ENCODE measurements at places on chromosomes 6 and 20.

GRCh38 chr6:65350530-65350929 is 356.5 kb downstream of the EYS start:
- DNase-seq = no peak

DNA sequence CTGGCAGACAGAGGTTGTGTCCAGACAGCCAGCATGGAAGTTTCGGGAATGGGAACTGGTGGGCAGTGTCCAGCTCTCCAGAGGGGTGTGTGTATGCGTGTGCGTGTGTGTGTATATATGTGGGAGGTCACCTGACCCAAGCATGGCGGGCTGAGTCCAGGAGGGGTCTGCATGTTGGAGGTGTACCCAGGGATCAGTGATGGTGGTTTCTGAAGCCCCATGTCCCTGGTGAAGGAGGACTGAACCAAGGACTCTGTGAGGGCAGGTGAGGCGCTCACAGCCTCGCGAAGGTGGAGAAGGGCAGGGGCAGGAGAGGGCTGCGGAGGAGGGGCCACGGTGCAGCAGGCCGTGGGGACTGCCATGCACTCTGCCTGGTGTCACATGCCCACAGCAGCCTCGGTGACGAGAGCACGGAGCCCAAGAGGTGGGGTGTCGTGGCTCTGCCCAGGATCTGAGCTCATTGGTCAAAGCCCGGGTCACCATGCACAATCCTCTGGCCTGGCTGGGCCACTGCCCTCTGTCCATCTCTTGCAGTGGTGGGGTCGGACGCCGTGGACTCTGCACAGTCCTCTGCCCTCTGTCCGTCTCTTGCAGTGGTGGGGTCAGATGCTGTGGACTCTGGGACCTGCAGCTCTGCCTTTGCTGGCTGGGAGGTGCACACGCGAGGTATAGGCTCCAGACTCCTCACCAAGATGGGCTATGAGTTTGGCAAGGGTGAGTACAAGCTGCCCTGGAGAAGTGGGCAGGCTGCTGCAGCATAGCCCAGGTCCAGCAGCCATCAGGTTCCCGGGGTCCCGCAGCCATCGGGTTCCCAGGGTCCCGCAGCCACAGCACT is 2.1 kb upstream of the LIME1 start:
- DNase-seq = no peak

- no peak for DNase-seq
Observed at GRCh38 chr6:145656128-145656527, 79.2 kb downstream of the EPM2A start.

GRCh38 chr6:14642842-14643241 is 525.3 kb downstream of the CD83 start:
- no peak for DNase-seq

DNA sequence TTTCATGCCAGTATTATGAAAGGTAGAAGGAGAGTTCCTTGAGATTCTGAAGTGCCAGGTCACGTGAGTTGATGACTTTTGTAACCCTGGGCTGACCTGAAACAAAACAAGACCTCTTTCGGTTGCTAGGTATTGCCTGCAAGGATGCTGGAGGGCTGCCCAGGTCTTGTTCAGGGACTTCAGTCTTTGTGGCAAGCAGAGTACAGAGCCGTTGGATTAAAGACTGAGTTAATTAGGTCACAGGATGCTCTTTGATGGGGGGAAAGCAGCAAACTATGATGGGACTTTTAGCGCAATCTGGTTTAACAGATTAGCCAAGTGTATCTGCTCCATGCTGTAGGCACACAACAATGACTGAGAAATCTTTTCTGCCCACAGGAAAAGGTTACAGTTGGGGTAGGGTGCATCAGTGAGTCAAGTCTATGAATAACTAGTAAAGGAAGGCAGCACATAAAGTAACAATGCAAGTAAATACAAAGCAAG is 12.8 kb upstream of the ELOVL5 start:
- no peak for DNase-seq

DNA sequence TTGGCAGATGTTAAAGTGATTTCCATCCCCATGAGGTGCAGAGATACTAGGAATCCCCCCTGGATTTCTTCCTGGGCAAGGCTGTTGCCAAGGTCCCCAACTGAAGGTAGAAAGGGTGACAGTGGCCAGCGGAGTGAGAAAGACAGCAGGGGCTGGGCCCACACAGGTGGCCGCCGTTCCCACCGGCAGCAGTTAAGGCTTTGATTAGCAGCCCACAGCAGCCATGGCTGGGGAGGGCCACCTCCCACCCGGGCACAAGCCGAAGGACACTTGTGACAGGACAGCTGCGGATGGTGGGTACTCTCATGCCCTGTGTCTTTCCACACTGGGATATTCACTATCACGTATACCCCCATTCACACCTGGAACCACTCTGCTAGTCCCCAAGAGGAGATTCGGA is 63.9 kb upstream of the CDYL start:
- DNase-seq = no peak

DNA sequence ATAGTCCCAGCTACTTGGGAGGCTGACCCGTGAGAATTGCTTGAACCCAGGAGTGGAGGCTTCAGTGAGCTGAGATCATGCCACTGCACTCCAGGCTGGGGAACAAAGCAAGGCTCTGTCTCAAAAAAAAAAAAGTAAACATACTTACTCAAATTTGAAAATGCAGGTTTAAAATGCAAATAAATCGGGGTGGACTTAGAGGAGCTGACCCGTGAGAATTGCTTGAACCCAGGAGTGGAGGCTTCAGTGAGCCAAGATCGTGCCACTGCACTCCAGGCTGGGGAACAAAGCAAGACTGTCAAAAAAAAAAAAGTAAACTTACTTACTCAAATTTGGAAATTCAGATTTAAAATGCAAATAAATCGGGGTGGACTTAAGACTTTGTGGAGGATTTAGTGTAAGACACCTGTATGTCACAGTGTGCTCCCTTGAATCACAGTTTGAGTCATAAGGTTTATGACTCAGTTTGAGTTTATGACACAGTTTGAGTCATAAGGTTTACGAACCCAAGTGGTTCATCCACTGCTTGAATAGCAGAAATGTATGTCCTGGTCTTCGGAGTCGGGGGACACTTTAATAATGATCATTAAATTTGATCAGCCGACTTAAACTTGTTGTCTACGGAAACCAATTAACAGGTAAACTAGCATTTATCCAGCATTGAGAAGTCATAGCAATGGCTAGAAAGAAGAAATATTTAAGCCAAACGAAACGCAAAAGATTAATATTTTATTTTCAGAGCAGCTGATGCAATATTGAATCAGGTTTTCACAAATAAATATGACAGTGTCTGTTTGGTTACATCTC is 6.8 kb upstream of the MRPS10 start:
- no peak for DNase-seq

GRCh38 chr6:25267662-25268061 is 11.5 kb upstream of the CARMIL1 start:
- no peak for DNase-seq

GRCh38 chr20:20070871-20071726 is 18.8 kb downstream of the CFAP61 start:
- DNase-seq = no peak

DNA sequence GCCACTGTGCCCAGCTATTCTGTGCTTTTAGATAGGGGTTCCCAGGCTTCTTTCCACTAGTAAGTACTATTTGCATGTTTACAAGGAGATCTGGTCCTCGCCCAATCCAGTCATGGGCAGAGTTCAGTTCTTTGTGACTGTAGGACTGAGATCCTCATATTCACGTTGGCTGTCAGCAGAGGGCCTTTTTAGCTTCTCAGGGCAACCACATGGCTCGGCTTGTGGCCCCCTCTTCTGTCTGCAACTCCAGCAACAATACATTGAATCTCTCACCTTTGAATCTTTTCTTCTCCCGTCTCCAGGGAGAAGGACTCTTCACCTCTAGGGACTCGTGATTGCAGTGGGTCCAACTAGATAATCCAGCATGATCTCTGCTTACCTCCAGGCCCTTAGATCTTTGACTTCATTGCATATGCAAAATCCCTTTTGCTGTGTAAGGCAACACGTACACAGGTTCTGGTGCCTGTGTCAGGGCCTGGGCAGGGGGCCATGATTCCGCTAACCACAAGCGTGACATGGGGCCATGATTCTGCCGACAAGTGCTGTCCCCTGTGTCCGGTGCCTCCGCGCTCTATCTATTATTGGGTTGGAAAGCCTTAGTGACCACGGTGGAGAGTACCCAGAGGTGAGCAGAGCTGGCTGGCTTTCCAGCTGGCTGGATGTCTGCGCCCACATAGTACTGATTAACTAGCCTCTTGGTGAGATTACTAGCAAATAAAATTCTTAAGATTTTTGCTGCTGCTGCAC is 5.1 kb downstream of the CCR6 start:
- DNase-seq = no peak
